DMS 273 treated with DMSO at 0.1 percent for 48 hours (cell line): ENCODE measurements at places on chromosomes 6 and 20.

DNA sequence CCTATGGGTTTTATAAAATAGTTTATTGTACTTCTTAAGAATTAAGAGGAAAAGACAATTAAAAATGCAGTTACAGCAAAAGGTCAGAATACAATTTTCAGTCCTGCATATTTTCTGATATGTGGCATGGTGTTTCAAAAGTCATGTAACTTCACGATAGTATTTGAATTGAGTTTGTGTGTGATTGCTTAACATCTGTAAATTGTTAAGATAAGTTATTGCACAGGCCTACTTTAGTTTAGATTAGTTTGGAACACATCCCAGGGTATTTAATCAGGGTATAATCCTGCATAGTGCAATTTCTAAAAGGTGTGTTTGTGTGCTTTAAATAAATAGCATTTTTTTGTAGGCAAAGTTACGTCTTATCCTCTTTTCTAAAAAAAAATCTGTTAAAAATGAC, 289.6 kb downstream of the RIMS1 start:
- DNase-seq, result no peak

DNA sequence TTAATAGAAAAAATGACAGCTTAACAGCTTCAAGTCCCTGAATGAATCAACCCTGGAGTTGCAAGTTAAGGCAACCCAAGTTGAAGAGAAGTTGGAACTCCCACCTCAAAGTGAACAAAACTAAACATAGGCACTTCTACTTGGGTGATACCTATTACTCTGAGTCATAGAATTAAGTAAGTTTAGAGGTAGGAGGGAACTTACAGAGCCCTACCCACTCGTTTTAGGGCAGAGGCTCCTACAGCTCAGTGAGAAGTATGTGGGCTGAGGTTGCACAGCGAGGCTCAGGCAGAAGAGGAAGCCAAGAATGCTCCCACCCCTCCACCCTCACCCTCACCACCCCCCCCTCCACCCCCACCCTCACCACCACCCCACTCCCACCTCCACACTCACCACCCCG, 42.2 kb downstream of the NFATC2 start:
- DNase-seq, result no peak

DNA sequence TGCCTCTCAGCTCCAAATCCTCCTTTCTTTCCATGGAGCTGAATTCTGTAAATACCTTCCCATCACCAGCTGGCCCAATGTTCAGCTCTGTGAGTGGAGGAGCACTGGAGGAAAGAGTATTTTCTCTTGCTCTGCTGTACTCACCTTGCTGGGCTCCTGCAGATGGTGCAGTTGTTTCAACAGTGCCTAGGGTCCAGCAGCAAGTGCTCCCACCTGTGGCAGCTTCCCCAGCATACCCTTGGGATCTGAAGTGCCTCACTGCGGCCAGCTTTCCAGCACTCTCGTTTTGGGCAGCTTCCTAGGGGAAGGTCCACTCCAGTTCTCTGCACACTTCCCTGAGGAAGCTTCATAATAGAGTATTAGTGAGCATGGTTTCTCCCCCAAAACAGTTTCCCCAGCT, 170.9 kb downstream of the ARHGAP18 start:
- DNase-seq, result no peak

GRCh38 chr6:16948396-16948795, 153.5 kb upstream of the STMND1 start:
- DNase-seq, result no peak
